Heart left ventricle (tissue), 16 donors: ENCODE measurements at places on chromosomes 13 and 19. TPM values are rescaled to one million over a fixed set of nuclear protein-coding genes. Genes with fewer than 3 reads are reported as not detected.

DNA sequence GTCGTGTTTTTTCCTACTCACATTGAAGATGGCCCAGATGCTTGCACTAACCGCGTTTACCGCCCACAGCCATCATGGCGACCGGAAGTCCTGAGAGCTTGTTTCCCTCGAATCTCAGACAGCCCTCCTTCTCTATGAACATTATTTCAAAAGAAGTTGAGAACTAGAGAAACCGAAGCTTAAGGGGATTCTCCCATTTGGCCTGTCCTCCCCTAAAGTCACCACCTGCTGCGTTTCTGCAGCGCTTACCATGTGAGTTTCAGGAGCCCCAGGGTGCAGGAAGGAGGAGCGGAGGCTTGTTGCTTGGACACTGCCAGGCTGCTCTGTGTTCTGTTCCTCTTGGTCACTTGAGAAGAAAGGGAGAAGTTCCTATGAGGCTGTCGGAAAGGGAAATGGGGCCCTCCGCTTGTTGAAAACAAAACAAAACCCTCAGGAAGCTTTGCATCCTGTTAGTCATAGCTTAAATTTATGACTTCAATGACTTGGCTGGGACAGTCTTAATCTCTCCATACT lies 6.2 kb downstream of the CARD8 start:
- DNase-seq, result peak; percentile 76

The SYCN gene
- polyA plus RNA-seq, result not detected

DNA sequence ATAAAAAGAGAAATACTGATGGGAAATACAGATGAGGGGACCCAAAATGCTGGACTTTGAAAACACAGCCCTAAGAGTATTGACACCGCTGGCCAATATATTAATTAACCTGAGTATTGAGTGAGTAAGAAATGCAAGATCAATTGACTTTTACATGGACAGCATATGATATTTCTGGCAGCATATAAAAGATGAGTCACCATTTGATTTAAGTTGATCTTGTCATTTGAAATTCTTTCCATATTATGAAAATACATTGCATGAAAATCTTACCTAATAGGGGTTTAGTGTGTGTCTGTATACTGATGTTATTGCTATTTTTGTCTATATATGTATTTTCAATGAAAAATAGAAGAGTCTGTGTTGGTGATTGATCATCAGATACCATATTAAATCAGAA lies 619.6 kb downstream of the KCTD12 start:
- no peak for DNase-seq

The SHISA2 gene
- polyA plus RNA-seq, result 0.11 TPM

DNA sequence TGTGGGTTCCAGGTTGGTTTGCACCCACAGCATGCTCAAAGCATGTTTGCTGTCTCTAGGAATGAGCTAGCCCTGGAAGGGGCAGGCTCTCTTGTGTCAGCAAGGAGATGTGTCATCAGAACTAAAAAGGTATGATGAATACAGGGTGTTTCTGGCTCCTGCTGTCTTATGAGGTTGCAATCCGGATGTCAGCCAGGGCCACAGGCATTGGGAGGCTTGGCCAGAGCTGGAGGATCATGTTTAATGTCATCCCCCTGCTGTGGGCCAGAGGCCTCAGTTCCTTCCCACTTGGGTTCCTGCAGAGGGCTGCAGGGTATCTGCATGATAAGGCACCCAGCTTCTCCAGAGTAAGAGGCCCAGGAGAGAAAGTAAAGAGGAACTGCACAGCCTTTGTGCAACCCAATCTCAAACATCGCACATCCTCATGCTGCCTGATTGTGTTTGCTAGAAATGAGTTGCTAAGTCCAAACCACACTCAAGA lies 193.6 kb downstream of the COL4A1 start:
- no peak for DNase-seq

DNA sequence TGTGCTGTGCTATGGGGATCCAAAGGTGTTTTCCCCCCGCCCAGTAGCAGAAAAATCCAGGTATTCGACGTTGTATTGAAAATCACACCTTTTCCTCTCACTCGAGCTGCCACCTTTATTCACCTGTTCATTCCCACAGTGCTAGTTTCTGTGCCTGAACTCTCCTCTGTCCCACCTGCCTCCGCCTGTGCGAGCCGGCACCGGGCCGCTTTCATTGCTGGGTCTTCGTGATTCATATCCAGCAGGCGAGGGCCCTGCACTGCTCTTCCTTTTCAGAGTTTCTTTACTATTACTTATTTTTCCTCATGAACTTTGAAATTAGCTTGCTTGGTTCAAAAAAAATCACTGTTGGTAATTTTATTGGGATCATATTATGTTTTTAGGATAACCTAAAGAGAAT lies 42.4 kb upstream of the SOX1 start:
- DNase-seq, result no peak

GRCh38 chr19:18428787-18429674 lies 8.9 kb downstream of the ISYNA1 start:
- DNase-seq, result peak; percentile 90

The GRIN2D gene
- polyA plus RNA-seq, result 0.15 TPM

- DNase-seq, result peak; percentile 84
These were observed 878 bp upstream of the ADAMTSL5 start for GRCh38 chr19:1513499-1514294.

DNA sequence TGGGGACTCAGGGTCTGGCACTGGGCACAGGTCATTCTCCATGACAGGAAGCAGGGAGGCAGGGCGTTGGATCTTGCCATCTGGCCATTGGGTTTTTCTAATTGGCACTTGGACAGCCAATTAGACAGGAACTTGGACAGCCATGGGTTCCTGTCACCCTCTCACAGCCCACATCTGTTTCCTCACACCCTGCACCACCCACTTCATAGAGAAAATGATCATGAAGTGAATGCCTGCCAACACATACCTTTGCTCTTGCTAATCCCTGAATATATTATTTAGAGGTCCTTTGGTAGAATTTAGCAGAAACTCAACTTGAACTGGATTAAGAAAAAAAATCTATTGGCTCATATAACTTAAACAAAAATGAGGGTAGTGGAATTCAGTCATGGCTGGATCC lies 4.9 kb upstream of the OLFM2 start:
- DNase-seq, result no peak

GRCh38 chr13:47798906-47799305 lies 202.2 kb downstream of the SUCLA2 start:
- no peak for DNase-seq

DNA sequence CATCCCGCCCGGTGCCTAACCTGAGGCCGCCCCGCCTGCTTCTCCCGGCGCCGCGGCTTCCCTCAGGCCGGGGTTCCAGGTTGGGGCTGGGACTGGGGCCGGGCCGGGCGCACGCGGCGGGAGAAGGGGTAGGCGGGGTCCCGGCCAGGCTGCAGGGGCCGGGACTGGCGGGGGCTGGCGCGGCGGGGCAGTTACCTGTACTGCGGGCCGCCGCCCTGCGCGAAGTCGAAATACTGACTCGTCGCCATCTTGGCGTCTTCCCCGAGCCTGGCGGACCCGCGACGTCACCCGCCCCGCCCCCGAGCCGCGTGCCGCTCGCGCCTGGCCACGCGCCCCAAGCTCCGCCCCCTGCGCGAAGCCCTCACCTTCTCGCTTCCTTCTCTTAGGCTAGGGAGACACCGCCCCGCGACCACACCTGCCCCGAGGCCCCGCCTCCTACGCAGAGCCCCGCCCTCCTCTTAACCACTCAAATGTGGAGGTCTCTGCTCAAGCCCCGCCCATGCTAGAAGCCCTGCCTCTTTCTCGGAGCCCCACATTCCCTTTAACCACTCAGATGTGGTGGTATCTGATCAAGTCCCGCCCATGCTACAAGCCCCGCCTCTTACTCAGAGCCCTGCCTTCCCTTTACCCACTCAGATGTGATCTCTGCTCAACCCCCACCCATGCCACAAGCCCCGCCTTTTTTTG lies at the start of gene ZFR2:
ZFR2 (minus strand) TSS at position 269 of the 687 bp plus-strand sequence; CDS start at position 248, 21 bp downstream.
- DNase-seq, result no peak

The ZNF528 gene
- polyA plus RNA-seq, result 14.6 TPM

DNA sequence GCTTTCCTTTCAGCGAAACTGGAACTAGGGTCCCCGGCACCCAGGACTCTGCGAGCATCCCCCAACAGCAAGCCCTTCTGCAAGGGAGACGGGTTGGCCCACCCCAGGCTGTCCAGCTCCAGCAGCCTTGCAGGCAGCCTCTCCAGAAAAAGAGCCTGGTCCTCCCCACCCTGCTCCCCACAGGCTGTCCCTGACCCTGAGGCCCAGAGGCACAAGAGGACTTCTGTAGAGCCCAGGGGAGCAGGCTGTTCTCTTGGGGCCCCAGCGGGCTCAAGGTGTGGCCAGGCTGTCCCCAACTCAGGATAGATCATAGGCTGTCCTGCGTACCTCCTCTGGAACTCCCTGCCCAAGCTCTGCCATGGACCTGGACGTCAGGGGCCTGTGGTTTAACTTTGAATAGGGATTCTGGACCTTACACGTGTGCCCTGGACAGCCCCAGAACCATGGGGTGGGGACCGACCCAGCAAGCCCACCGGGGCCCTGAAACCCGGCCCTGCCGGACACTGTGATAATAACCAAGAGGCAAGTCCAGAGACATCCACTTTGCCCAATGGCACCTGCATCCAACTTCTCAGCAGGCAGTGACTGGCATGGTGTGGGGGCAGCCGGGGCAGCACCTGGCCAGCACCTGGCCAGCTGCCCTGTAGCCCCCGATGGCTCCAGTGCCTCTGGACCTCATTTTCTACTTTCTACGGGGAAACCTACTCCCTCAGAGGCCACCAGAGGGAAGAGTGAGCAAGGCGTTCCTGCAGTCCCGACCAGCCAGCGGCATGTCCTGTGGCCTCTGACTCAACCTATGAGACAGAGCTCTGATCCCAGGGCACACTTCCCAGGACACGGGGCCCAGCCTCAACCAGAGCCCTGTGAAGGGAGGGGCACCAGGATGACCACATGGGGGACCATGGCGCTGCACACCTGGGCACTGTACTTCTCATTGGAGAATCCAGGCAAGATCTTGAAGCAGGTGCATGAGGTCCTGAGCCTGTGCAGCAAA lies 50.9 kb upstream of the TPM4 start:
- DNase-seq, result no peak

- no peak for DNase-seq
These were observed 4.9 kb downstream of the TEX29 start for GRCh38 chr13:111325146-111325890.

DNA sequence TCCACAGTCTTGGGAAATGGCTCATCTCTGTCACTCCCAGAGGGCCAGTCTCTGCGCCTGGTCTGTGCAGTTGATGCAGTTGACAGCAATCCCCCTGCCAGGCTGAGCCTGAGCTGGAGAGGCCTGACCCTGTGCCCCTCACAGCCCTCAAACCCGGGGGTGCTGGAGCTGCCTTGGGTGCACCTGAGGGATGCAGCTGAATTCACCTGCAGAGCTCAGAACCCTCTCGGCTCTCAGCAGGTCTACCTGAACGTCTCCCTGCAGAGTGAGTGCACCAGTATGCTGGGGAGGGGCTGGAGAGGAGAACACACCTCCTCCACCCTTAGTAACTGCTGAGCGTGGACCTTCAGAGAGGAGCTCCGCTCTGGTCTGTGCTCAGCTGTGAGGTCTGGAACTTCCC lies 2.3 kb downstream of the SIGLEC9 start:
- no peak for DNase-seq

DNA sequence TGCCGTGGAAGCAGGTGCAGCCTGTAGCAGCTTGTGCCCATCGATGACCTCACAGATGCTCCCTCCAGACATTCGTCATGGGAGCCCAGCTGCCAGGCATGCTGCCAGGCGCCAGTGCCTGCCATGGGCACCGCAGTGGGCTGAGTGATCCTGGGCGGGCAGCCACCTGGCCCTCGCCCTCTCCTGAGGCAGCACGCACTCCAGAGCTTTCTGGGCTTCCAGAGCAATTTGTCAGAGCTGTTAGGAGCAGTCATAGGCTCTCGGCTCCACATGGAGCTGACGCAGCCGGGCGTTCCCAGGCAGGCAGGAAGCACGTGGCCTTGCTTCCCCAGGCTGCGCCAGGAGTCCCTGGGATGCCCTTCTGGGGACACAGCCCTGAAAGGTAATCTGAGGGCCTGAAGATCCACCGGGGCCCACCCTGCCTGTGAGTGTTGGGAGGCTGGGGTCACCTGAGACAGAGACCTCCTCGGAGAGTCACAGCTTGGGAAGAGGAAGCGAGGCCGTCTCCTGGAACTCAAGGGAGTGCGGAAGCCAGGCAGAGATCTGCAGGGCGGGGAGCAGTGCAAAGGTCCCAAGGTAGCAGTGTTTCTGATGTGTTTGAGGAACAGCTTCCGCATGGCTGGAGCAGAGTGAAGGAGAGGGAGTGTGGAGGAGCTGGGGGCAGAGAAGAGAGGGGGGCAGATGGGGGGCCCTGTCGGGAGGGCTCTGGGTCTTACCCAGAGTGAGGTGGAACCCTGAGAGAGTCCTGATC lies 50.6 kb downstream of the DPF1 start:
- peak; percentile 86 for DNase-seq

The ZNF581 gene
- polyA plus RNA-seq, result 5.5 TPM
